Activated CD4-positive, CD25-positive, alpha-beta regulatory T cell treated with anti-CD3 and anti-CD28 coated beads, Interleukin-2, amount 50 U/mL, for 72 hours (primary cell): ENCODE measurements at places on chromosomes 1 and 21.

DNA sequence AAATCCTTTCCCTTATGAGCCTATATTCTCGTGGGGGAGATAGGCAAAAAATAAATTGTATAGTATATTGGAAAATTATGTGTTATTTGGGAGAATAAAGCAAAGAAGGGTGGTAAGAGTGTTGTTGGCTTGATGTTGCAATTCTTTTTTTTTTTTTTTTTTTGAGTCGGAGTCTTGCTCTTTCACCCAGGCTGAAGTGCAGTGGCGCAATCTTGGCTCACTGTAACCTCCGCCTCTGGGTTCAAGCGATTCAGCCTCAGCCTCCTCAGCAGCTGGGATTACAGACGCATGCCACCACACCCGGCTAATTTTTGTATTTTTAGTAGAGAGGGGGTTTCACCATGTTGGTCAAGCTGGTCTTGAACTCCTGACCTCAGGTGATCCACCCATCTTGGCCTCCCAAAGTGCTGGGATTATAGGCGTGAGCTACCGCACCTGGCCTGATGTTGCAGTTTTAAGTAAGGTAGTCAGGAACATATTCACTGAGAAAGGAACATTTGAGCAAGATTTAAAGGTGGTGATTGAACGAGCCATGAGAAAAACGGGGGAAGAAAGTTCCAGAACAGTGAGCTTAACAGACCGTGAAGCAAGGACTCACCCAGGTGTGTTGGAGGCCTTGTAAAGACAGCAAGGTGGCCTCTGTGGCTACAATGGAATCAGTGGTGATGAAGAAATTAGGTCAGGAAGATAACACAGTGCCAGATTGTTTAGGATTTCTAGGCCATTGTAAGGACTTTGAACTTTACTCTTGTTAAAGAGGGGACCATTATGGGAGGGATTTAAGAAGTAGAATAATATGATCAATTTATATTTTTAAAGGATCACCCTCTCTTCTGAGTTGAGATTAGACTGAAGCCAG, 45.8 kb downstream of the RPRD2 start:
- DNase-seq, result no peak

- no peak for DNase-seq
These were observed 118.7 kb downstream of the UBR4 start for GRCh38 chr1:19091196-19091953.

GRCh38 chr1:11761988-11762406, at the start of gene C1orf167:
C1orf167 (plus strand) TSS chr1:11762193; CDS start chr1:11764401, 2,208 bp downstream.
- no peak for DNase-seq

DNA sequence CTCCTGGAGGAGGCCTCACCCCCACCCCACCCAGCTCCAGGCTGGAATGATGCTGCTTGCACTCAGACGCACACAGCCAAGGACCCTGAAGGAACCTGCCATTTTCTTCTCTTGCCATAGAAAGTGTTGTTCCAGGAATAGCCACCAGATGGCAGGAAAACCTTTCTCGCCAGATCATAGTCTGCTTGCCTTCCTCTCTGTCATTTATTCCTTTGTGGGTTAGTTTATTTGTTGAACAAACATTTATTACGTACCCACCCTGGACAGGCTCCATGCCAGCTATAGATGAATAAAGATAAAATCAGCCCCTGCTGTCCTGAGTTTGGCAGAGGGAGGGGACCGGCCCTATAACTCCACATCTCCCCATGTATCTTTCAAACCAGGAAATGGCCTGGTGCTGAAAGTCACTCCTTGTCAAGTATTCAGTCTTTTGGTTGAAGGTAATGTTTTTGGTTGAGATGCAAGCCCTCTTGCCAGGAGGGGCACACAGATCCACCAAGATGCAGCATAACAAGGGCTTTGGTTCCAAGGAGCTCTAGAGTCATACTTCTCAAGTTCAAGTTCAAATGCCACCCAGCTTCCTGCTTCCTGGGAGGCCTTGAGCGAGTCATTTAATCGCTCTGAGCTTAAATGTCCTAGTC, 7.0 kb upstream of the KCNC4 start:
- DNase-seq, result peak; percentile 56

DNA sequence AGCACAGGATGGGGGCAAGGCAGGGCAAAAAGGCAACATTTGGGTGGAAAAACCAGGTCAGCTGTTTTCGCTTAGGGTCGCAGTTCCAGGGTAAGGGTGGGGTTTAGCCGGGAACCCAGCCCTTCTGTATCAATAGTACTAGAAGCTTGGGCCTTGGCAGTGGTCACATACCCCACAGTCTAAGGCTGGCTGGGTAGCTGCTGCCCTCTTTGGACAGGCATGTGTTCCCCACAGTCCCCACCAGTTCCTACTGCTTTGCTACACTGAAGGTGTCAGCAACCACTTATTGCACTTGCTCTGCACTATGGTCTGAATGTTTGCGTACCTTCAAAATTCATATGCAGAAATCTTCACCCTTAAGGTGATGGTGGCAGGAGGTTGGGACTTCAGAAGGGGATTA, 349.8 kb downstream of the LTN1 start:
- no peak for DNase-seq

DNA sequence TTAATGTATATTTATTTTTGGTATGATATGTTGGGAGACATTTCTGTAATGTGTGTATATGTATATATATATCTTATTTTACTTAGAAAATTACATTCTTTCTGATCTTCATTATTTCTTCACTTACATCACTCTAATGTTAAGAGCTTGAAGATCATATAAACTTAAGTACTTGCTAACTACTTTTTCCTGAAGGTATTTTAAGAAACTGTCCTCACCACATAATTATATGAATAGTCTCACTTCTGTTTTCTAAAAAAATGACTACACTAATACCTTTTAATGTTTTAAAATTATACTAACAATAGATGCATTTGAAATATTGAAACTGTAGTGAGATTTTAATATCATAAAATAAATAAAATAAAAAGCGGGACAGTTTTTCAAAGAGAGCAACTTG, 377.1 kb downstream of the LRRIQ3 start:
- no peak for DNase-seq

DNA sequence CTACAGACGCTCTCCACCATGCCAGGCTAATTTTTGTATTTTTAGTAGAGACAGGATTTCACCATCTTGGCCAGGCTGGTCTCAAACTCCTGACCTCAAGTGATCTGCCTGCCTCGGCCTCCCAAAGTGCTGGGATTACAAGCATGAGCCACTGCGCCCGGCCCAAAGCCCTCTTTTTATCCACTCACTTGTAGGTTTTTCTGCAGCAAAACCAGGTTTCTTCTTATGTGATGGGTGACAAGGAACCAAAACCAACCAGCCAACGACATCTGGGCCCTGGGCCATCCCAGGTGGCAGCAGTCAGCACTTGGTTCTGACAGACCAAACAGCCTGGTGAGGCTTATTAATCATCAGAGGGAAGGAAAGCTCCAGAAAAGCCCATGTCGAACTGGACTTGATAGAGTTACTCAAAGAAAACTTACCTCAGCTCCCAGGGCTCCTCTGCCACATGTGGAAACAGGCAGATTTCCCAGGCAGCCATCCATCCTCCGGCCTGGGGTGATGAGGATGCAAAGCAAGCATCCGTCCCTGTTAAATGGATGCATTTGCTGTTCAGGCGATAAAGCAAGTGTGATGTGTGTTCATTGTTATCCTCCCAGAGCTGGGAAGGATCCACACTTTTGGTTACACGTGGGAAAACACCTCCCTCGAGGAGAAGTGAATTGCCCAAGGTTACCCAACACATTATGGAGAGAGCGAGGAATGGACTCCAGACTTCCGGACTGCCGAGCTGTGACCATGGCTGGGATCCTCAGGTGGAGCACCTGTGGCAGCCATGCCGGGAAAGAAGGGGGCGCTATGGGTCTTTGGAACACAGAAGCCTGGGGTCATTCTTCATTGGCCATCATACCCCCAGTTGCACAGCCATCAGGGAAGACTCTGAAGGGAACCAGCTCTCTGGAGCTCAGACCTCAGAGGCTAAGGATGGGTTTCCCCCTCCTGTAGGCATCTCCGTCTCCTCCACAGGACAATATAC, 118.8 kb downstream of the HUNK start:
- DNase-seq, result no peak

DNA sequence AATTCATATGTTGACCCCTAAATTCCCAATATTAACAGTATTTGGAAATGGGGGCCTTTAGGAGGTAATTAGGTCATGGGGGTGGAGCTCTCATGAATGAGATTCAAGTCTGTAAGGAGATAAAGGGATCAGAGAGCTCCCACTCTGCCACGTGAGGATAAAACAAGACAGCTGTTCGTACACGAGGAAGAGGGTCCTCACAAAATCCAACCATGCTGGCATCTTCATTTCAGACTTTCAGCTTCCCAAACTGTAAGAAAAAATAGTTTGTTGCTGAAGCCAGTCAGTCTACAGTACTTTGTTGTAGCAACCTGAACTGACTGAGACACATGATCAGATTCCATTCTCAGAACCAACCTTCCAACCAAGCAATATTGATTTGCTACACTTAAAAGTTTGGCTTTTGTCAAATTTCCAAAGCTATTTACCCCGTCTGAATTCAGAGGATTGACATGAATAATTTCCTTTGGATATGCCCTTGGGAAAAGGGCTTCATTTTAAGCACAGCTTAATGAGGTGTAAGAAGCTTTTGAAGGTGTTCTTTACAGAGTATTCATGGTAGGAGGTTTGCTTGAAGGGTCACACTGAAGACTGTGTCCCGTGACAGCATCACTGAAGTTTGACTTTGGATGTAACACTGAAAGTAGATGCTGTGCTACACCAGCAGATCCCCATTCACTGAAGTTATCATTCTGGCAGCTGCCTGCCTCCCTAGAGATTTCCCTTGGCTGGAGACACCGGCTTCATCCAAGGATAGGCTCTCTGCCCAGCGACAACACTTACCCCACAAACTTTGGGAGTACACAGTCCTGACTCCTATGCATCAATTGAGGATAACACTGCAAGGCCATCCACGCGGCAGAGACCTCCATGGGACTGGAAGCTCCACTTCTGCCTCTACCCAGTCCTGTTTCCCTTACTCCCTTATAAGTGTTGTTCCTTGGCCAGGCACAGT, 4.9 kb upstream of the OMA1 start:
- DNase-seq, result no peak
